ENCODE measurements at places on chromosomes 11 and 22.

DNA sequence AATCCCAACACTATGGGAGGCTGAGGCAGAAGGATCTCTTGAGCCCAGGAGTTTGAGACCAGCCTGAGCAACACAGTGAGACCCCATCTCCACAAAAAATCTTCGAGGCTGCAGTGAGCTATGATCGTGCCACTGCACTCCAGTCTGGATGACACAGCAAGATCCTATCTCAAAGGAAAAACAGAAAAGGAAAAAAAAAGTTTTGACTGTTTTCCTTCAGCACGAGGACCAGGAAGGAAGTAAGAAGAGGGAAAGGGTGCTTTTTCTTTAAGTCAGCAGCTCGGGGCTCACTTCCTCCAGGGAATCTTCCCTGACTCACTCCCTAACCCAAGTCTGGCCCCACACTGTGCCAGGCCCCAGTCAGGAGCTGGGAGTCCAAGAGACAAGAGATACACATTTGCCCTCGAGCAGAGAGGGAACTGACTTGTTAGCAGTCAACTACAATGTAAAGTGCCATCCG, 14.2 kb downstream of the ARRB1 start:
- DNase-seq = no peak

- DNase-seq = no peak
Measured at GRCh38 chr11:94776351-94777321, 8.5 kb downstream of the AMOTL1 start.

- no peak for DNase-seq
Measured at GRCh38 chr22:24816806-24817205, 10.8 kb downstream of the SGSM1 start.

GRCh38 chr22:40281717-40282116, 64.6 kb upstream of the ADSL start:
- no peak for DNase-seq

DNA sequence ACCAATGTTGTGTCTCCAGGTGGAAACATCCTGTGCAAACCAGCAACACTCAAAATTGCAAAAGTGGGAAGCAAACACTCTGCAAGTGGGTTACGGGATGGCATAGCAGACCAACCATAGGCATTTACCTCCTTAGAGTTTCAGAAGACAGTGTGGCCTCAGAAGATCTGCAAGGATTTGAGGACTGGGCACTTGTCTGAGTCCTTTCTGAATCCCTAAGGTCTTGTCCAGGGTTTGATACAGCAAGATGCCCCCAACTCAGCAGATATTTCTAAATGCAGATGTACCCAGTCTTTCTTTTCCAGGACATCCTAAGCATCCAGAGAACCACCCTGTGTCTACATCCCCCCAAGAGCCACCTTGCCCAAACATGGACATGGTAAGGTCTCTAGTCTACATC, 51.7 kb upstream of the SHANK2 start:
- no peak for DNase-seq

DNA sequence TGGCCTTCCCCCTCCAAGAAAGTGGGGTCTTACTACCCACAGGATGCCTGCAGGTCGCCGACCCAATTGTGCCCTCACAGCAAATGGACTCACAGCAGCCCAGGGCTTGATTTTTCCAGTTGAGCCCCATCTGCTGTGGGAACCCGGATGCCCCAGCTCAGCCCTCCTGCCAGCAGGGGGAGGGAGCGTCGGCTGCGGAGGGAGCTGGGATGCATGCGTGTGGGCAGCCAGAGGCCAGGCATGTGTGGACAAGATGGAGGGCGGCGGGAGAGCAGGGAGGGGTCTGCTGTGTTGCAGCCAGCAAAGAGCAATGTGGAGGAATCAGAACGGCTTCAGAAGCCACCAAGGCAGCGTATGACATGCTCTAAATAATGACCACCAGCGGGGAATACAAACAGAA, 41.0 kb upstream of the EIF3D start:
- no peak for DNase-seq

- no peak for DNase-seq
Measured at GRCh38 chr11:23398052-23398451, 537.8 kb upstream of the CCDC179 start.

GRCh38 chr11:105204636-105205035, 65.1 kb upstream of the CARD18 start:
- DNase-seq = no peak

DNA sequence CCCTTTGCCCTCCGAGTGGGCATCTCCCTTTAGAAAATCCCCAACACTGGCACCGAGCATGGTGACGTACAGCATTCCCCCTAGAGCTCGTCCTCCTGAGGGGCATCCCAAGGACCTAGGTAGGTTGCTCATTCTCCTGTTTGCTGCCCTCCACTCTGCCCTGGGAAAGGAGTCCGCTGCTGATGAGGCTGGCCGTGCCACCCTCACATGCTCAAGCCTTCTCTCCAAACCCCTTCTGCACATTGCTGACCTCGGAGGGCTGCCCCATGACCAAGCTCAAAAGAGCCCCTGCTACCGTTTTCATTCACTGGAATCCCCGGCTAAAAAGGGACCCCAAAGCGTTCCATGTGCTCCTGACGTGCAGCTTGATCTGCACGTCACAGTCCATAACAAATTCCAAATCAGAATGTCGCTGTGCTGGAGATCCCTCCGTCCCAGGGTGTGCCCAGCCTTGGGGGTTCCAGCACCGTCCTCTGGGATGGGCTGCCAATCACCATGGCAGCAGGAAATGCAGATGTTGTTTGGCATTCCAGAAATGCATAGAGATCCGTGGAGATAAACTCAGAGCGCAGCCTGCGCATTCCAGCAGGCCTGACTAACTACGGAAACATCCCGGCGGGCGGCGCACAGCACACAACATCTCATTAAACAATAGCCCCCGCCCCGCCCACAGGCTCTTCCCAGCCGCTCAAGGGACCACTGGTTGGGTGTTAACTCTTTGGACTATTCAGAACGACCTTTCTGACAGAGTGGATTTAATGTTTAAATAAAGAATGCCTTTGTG, 26.3 kb upstream of the GNB1L start:
- no peak for DNase-seq

Measured in CD4-positive, alpha-beta T cell treated with Interleukin-2 at 100 ng/mL for 4 hours (primary cell).